ENCODE measurements at places on chromosomes 13 and 19.
A peak's percentile ranks its signal among the peaks of the same experiment; 100 is the strongest.

- no peak for DNase-seq
These were observed 81.0 kb downstream of the NUFIP1 start for GRCh38 chr13:44908266-44908665.

- DNase-seq: peak; percentile 98
These were observed 121.0 kb downstream of the COG6 start for GRCh38 chr13:39776439-39776838.

GRCh38 chr13:50448535-50448998 lies 394.9 kb downstream of the DLEU7 start:
- no peak for DNase-seq

GRCh38 chr19:29022599-29022998 lies 190.4 kb downstream of the UQCRFS1 start:
- no peak for DNase-seq

GRCh38 chr13:50950849-50951248 lies 41.3 kb downstream of the RNASEH2B start:
- no peak for DNase-seq

GRCh38 chr13:24706886-24707585 lies 26.8 kb downstream of the ATP12A start:
- no peak for DNase-seq

DNA sequence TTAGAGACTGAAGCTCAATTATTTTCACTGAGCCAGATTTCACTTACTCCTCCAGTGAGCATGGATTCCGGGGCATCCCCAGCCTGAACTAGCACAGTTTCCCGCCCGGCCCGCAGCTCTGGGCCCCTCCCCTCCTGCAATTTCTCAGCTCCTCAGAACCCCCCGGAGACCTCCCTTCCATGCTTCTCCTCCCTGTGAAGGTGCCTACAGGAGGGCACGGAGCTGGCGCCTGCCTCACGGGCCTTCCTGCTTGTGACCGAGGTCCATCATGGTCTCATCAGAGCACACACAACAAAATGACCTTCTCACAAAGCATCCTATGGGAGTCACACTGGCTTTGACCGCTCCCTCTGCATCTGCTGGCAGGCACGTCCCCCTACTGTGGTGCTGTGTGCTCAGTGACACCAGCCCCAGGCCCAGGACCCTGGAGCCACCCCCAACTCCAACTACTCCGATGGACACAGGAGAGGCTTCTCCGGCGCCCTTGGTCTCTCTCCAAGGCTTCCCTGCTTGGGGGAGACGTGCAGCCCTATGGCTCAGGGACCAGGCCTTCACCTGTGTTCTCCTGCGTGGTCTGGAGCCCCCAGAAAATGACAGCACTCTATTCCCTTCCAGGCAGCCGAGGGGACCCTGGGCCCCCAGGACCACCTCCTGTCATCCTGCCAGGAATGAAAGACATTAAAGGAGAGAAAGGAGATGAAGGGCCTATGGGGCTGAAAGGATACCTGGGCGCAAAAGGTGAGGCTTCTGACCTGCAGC lies 77.1 kb downstream of the RAB20 start:
- no peak for DNase-seq

- DNase-seq: no peak
These were observed 60.1 kb downstream of the KLF2 start for GRCh38 chr19:16384688-16385087.

DNA sequence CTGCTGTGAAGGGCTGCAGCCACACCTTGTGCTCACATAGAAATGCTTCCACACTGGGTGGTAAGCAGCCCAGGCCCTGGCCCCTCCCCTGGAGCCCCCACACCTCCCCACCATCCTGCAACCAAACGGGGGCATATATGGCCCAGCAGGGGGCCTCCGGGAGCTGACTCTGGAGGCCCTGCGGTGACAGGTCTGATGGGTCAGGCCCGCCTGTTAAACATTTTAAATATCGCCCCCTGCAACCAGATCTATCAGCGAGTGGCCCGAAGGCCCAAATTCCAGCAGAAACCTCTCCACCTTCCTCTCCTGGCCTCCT lies 48.0 kb upstream of the KATNAL1 start:
- DNase-seq: no peak

- no peak for DNase-seq
These were observed 1255.6 kb downstream of the DIAPH3 start for GRCh38 chr13:58908019-58908679.
